ENCODE measurements at places on chromosomes 11 and 22.

DNA sequence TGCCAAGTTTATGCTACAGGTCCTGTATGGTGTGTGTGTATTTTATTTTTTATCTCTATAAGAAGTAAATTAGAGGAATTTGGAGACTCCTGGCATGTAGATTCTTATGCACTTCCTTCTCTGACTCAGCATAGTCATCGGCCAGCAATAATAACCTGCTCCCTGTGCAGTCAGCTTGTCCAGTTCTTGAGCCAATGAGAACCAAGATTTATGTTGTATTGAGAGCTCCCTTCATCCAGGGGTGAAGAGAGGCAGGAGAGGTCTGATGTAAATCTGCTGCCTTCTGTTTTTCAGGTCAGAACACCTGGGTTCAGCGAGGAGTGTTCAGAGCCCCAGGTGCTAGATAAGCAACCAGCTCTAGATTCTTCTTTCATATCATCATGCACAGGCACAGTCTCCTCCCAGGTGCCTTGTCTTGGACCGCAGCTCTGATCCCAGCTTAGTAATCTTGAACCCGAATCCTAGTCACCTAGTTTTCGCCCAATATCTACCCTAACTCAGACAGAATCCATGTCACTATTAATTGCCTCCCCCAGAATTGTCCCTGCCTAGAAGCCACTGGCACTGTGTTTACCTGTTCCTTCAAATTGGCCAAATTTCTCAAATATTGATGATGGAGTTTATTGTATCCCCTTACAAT is 328.2 kb upstream of the NCAM1 start:
- no peak for DNase-seq

GRCh38 chr11:36098087-36098486 is 154.2 kb downstream of the LDLRAD3 start:
- DNase-seq = no peak

DNA sequence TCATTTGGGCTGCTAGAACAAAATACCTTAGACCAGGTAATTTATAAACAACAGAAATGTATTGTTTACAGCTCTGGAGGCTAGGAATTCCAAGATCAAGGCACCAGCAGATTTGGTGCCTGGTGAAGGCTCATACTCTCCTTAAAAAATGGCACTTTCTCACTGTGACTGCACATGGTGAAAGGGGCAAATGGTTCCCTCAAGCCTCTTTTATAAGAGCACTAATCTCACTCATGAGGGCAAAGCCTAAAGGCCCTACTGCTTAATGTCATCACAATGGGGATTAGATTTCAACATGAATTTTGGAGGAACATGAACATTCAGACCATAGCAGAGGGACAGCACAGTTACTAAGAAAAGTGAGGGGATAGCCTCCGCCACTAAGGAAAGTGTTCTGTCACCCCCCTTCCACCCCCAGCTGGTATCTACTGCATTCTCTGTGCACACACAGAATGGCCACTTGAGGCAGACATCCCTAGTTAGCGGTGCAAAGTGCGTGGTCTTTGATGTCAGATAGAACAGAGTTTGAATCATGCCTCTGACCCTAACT is 47.2 kb upstream of the CEP295 start:
- no peak for DNase-seq

DNA sequence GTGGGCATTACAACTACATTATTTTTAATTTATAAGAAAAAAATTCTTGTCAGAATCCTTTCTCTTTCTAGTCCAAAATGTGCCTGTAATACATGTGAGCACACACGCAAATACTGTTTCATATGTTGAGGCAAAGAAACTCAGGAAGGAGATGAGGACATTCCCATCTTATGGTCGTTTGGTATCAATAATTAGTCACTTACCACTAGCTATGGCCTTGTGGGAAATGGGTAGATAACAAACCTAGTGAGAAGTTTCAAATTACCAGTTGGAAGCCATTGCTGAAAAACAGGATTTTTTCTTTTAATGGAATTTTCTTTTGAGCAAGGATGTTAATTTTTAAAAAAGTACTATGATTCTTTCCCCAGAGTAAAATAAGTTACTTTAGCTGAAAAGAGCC is 25.7 kb downstream of the AMOTL1 start:
- DNase-seq = no peak

- no peak for DNase-seq
Measured at GRCh38 chr22:28768701-28769393, 3.6 kb upstream of the CCDC117 start.

GRCh38 chr22:40383905-40384304 is 13.5 kb downstream of the SGSM3 start:
- no peak for DNase-seq

DNA sequence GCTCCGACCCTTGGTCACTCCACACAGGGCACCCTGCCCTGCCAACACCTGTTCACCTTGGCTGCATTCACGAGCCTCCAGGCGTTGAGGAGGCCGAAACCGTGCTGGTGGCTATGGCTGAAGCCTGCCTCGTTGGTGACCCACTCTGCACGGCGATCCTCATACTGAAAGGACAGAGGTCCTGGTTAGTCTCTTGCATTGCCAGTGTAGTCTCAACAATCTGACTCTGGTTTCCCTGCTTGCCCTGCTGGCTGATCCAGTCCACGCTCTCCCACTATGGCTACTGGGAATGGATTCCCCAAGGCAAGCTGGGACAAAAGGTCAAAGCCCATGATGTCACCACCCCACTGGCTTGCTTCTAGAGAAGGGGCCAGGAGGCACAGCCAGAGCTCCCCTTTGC is 12.9 kb downstream of the PCSK7 start:
- DNase-seq = no peak

DNA sequence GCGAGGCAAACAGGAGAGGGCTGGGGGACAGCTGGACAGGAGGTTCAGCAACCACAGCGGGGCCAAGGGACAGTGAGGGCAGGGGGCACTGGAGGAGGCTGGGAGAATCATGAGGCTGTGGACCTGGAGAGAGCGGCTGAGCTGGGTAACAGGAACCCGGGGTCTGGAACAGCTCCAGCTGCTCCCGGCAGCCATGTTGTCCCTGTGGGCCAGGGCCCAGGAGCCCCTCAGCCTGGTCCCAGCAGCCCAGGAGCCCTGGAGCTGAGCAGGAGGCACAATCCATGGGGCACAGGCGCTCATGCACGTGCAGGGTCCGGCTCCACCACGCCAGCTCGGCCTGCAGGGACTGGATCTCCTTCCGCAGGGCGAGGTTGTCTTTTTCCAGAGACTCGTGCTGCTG is 7.4 kb downstream of the BATF2 start:
- DNase-seq = no peak

DNA sequence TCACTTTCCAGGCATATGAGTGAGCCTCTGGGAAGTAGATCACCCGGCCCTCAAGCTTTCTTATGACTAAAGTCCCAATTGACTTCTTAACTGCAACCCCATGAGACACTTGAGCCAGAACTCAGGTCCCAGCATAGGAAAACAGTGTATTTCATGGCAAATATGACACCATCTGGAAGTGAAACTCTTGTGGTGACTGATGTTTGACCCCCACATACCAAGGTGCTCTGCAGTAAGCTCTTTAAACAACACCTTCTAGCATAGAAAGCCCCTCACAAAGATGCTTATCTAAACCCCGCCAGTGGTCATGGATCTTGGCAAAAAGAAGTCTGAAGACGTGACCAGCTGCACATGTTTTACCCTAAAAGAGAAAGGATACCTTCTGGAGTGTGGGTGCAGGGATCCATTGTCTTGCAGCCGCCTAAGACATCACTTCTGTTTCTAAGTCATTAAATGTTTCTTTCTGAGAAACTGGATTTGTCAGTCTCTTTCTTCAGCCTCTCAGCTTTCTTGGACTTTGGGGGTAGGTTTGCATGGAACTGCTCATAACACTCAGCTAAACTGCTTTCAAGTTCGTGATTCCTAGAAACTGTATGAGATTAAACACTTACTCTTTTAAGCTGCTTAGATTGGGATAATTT is 7.4 kb upstream of the PELI3 start:
- no peak for DNase-seq

- no peak for DNase-seq
Measured at GRCh38 chr11:64384028-64384737, 25.2 kb downstream of the RPS6KA4 start.

DNA sequence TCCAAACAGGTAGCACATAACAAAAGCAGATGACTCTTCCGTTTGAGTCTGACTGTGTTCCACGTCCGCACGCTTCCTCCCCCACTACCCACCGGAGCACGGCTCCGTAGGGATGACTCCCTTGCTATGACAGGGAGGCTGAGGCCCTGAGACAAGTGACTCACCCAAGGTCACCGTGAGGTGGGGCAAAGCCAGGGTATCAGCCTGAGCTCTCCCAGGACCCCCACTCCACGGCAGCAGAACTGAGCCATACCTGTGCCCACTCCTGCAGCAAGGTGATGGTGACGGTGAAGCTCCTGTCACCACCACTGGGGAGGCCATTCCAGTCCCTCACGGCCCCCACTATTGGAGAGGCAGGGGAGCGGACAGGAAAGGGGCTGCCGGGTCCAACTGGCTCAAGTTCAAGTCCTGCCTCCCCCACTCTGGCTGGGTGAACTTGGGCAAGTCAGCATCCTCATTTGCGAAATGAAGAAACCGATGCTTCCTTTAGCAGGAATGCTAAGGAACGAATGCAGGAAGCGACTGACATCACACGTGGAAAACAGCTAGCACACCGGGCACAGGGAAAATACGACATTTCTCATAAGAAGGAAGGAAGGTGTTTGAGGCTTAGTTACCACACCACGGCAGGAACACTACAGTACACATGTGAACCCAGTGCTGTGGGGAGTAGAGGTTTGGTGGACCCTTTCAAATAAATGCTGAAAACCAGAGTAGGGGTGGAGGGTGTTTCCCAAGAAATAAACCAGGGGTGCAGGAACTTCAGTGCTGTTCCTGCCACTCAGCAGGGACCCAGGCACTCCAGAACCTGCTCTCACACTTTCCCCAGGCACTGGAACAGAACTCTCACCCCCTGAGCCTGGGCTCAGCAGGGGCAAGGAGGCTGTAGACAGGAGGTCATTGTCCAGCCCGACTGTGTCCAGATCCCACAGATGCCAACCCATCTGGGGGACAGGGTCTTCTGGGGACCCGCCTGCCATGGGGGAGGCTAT is 32.4 kb upstream of the CBX7 start:
- DNase-seq = no peak

DNA sequence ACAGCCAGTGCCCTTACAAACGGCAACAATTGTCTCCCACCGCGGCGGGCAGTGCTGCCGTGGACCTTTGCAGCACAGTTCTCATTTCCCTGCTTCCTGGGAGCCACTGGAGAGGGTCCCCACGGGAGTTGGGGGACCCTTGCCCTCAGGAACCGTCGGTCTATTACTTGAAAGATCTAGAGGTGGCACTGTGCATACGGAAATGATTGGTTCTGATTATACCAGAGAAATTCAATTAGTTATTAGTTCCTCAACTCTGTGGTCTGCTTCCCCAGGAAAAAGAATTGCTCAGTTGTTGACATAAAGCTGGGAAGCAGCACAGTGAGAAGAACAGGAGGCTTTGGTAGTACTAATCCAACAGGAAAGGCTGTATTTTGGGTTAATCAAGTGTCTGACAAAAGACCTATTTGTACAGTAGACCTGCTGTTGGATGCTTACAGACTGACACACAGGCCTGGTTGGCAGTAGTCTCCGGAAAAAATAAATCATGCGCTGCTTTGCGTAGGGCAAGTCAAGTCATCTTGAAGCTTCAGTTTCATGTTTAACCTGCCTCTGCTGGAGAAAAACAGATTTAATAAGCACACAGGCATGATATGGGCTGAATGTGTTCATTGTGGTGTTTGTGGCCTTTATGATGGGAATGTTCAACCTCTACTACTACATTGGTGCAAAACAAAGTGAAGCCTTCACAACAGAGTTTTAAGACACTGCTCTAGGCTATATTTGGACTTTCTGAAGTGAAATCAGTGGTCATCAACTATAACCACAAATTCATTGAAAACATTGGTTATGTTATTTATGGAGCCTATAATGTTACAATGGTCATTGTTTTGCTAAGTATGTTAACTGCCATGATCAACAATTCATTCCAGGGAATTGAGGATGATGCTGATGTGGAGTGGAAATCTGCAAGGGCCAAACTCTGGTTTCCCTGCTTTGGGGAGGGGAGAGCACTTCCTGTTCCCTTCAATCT is 54.6 kb upstream of the SC5D start:
- DNase-seq = no peak

- no peak for DNase-seq
Measured at GRCh38 chr11:2995893-2996554, 3.9 kb upstream of the NAP1L4 start.

- no peak for DNase-seq
Measured at GRCh38 chr11:27837895-27838563, 137.8 kb upstream of the BDNF start.

DNA sequence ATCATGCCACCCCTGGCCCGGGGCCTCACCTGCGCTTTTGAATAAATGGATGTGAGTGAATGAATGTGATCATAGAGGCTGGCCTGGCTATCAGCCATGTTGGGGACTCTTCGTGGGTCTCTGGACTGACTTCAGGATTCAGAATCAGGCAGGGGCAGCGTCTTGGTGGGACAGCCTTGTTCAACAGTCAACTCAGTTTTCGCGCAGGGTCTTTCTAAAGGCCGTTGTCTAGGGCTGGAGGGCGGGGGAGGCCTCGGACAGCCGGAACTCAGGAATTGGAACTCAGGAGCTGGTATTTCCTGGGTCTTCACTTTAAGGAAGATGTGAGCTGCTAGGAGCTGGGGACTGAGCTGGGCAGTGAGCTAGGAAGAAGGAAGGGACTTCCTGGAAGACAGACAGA is 146.0 kb downstream of the CACNA1I start:
- DNase-seq = no peak

DNA sequence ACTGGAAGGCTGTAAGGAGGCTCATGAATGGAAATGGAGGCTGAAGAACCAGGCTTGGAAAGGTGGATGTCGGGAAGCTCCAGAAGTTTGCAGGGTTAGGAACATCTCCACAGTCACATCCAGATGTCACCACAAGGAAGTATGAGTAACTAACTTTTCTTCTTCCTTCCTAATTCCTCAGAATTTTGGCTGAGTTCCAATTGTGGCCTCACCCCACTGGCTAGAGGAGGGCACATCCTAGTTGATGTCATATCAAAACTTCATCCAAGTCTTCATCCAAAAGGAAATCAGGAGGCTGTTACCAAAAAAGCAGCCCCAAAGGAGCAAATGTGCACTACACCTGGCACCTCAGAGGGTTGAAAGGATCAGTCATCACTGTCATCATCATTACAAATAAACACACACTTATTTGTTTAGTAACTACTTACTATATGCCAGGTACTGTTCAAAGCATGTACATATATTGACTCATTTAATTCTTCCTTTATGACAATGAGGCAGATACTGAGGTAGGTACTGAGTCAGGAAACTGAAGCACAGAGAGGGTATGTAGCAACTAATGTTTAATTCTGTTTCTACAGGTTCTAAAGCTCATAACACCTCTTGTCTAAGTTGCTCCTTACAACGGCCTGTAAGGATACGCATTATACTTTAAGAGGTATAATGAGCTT is 7.3 kb upstream of the PTPN5 start:
- no peak for DNase-seq

Measured in stimulated activated CD4-positive, alpha-beta T cell treated with anti-CD3 and anti-CD28 coated beads, Interleukin-12 subunit alpha, Interleukin-12 subunit beta, amount 100 ng/mL, for 4 hours (primary cell).